ENCODE measurements at places on chromosomes 3 and 15.

DNA sequence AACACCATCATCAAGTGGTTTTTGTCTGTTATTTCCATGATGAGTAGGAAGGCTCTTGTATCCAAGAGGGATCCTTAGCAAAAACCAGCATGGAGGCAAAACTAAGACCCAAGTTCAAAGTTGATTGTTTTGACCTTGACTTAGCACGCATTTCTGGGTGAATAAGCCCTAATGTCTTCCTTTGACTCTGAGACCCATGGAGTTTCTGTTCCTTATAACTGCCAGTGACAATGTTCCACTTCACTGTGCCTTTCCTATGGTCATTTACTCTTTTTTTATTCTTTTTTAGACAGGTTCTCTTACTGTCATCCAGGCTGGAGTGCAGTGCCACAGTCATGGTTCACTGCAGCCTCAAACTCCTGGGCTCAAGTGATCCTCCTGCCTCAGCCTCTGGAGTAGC lies 118.2 kb upstream of the MRPL3 start:
- DNase-seq = no peak

GRCh38 chr3:37290551-37290950 lies 116.2 kb upstream of the LRRFIP2 start:
- no peak for DNase-seq

DNA sequence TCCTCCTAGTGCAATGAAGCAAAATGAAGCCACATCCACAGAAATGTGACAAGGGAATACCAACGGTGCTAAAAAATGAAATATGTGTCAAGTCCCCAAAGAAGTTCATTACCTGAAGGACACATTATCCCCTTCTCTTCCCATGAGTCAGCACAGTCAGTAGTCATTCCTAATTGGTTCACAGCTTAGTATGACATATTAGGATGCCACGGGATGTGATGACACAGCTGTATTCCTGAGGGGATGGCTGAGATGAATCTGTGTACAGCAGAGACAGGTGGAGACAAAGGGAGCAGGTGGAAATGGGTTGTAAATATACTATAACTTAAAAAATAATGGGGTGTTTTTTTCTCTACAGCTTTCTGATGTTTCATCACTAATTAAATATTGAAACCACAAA lies 273.4 kb downstream of the ARRDC4 start:
- DNase-seq = no peak

DNA sequence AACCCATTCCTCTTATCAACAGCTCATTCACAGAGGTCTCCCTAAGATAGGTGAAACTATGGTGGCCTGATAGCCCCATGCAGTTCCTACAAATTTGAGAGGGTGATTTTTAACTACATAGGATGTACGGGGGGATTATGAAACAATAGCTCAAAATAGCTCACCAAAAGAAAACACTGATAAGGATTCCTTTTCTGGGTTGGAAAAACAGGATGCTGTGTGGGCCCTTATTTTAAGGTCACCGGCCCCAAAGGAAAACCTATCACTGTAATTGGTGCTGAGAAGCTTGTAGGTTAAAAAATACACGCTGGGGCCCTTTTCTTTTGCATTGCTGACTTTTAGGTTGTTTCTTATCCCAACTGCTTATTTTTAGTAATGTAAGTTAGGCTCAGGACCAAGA lies 627.4 kb downstream of the MAGI1 start:
- no peak for DNase-seq

DNA sequence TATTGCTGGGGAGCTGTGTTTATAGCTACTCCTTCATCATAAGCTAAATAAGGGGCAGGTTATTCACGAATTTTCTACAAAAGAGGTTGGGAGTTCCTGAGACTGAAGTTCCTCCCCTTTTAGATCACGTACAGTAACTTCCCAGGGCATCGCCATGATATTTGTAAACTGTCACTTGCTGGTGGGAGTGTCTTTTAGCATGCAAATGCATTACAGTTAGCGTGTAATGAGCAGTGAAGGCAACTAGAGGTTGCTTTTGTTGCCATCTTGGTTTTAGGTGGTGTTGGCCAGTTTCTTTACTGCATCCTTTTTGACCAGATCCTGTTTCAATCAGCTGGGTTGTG lies 64.4 kb downstream of the IL12A start:
- no peak for DNase-seq

DNA sequence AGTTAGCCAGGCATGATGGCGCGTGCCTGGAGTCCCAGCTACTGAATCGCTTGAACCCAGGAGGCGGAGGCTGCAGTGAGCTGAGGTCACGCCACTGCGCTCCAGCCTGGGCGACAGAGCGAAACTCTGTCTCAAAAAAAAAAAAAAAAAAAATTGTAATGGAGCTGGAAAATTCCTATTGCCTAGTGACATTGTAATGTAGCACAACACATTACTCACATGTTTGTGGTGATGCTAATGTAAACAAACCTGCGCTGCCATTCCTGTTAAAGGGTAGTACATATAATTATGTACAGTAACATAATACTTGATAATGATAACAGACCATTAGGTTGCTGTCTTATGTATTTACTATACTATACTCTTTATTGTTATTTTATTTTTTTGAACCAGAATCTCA lies 39.1 kb downstream of the KNL1 start:
- no peak for DNase-seq

DNA sequence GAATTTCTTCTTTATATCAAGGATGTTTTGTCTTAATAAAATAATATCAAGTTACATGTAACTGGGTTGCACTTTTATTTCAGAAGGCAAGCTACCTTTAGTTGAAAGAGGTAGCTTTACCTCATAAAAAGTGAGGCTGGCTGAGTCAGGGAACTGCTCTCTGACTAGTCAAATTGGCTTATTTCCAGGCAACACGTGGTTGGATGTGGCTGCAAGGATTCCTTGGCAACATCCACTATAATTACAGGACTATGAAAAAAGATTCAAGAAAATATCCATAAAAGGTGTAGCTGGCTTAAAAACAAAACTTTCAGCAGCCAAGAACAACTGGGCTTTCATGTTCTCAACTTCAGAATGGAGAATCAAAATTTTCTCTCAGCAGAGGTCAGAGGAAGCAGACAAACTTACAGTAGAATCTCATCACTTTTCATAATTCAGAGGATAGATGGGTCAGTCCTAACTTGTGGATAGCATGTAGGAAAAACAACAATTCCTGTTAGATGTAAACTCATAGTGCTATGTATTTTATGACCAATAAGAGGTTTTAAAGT lies 779.1 kb downstream of the MECOM start:
- no peak for DNase-seq

DNA sequence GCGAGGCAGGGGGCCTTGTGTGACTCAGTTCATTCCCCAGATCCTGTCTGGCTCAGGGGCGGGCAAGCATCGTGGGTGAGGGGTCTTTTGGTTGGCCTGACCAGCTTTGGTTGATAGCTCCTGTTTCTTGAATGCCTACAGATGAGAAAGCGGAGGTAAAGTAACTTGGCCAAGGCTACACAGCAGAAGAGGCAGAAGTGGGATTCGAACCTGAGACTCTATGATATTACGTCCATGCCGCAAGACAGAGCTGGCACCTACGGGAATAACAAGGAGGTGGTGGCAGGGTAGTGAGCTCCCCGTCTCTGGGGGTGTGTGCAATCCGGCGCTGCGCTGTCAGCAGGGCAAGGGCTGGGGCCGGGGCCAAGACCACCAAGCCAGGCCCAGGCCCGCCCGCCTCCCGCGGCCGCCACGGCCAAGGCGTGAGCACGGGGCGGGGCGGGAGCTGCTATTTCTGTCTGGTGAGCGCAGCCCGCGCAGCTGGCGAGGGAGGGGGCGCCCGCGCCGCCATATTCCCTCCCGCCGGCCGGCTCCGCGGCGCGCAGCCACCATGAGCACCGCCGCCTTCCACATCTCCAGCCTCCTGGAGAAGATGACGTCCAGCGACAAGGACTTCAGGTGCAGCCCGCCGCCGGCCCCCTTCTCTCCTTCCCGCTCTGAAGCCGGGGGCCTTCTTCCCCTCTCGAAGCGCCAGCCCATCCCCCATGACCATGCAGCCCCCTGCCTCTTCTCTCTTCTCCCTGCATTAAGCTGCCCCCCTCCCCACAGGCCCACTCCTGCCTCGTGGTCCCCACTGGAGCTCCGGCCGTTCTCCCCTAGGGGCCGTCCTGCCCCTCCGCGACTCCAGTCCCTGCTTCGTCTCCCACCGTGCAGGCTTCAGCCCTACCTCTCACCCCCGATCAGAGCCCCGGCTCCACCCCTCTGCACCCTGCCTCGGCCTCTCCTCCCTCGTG lies at the start of gene CAND2:
Gene CAND2, plus strand, starts transcription at position 510 of the 953 bp plus-strand sequence. Its CDS starts 41 bp downstream, at position 551.
- peak; percentile 14 for DNase-seq

GRCh38 chr3:116470605-116471197 lies 25.4 kb upstream of the LSAMP start:
- DNase-seq = no peak

DNA sequence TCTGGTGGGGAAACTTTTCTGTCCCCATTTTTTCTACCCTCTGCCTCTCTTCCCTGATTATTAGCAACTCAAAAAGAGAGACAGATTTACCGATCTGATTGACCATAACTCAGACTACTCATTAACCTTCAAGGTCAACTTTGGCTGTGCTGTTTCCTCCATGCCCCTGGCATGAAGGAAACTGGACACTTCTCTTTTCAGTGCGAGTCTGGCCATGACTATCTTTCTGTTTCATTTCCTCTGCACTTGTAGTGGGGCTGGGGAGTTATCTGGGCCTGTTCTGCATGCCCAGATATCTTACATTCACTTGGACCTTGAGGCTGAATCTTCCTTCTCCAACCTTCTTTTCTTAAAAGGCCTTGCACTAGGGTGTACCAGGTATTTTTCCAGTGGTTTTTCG lies 76.9 kb upstream of the SLCO2A1 start:
- no peak for DNase-seq

GRCh38 chr3:3189961-3190360 lies 10.5 kb upstream of the CRBN start:
- no peak for DNase-seq

All from activated CD4-positive, alpha-beta T cell treated with anti-CD3 and anti-CD28 coated beads, Interleukin-2, amount 50 U/mL, for 4 hours (primary cell).